ENCODE measurements at places on chromosomes 6 and 20.

GRCh38 chr6:6230286-6230685 is 90.2 kb downstream of the F13A1 start:
- no peak for DNase-seq

- no peak for DNase-seq
These were observed 2.1 kb downstream of the ZNF341 start for GRCh38 chr20:33733654-33734576.

DNA sequence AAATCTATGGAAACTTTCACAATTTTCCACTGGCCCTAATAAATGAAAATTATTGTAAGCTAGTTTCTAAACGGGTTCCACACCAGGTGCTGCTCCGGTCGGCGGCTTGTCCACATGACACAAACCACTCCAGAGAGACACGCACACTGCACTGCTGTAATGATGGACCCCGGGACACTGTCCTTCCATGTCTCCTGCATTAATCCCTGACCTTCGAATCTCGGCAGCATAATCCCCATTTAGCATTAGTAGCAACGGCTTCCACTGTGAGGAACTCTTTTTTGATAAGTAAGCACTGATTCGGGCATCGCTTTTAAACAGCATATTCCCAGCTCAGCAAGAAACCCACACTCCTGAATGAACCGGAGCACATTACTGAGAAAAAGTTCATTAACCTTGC is 43.5 kb downstream of the INSM1 start:
- no peak for DNase-seq

- no peak for DNase-seq
These were observed 3.1 kb downstream of the STK38 start for GRCh38 chr6:36544228-36544627.

- no peak for DNase-seq
These were observed 72.1 kb downstream of the NKAIN2 start for GRCh38 chr6:123875784-123876183.

DNA sequence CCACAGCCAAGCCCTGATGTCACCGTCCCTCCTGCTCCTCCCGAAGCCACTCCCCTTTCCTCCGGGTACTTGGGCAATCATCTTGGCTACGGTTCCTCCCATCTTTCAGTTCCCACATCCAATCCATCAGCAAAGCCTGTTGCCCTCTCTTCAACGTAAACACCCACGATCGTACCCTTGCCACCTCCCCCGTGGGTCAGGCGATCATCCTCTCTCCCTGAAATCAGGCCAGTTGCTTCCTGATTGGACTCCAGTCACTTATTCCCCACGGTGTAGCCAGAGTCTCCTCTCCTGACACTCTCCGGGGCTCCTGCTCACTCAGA is 44.5 kb downstream of the SULF2 start:
- DNase-seq, result no peak

DNA sequence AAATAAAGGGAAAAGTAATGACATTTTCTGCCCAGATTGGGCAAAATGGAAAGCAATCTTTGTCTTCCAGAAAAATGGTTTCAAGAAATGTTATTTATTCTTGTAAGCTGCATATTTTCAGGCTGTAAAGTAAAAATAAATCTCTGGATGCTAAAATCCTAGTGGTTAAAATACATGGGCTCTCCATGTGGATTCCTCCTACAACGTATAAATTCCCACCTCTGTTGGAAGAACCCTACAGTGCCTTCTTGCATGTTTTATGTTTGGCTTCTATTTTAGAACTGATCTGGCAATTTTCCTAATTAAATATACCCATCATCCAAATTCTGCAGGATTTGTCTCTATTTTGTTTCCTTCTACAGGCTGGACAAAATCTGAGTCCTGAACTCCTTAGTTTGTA is 528.9 kb downstream of the COL12A1 start:
- no peak for DNase-seq

DNA sequence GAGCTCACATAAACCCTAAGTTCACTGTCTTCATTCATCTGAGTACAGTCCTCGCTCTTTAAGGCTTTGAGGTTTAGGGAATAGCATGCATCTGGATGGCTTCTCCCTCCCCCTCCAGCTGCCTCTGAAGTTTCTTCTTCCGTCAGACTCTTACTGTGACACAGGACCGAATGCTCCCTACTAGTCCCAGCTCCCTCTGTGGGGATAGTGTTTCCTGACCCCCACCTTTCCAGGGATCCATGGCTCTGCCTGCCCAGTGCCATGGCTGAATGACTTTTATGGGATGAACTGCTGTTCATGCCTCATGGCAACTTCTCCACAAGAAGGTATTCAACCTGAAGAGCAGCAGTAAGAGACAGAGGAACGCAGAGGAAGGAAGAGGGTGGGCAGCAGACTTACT is 79.8 kb upstream of the EMILIN3 start:
- no peak for DNase-seq

DNA sequence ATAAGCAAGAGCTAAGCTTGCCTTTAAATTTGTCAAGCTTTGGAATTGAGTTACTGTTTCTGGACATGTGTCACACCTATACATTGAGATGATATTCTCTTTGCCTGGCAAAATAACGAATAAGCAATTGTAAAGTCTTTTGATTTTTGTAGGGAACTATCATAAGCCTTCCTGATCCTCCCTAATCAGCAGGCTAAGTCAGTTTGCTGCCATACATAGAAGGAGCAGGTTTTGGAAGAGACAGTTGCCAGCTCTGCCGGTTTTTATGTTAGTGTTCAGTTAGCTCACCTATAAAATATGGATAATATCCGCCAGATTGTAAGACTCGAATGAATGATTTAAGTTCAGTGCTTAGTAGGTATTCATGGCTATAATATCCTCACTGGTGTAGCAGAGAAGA is 34.4 kb upstream of the BCAS1 start:
- DNase-seq, result no peak

GRCh38 chr6:41693281-41694240 is 41.8 kb downstream of the TFEB start:
- DNase-seq, result no peak

- no peak for DNase-seq
These were observed 60.2 kb downstream of the CTCFL start for GRCh38 chr20:57464642-57465211.

GRCh38 chr6:155411154-155412052 is 44.2 kb downstream of the NOX3 start:
- DNase-seq, result no peak

- no peak for DNase-seq
These were observed 118.7 kb downstream of the TOX2 start for GRCh38 chr20:44033344-44033743.

DNA sequence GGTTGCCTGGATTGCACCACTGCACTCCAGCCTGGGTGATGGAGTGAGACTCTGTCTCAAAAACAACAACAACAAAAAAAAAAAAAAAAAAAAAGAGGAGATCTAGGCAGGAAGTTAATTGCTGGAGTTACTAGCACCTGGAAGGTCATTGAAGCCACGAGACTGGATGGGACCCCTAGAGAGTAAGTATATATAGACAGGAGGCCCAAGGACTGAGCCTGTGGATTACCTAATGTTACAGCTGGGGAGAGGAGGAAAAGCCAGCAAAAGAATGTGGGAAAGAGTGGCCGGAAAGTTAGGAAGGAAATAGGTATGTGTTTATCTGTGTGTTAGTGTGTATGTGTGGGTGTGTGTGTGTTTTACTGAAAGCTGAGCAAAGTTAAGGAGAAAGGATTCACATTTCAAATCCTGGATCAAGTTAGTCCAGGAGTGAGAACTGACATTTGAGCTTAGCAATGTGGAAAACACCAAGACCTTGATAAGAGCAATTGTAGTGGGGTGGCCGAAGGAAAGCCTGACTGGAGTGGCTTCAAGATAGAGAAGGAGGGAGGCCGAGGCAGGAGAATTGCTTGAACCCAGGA is 38.4 kb downstream of the ANKRD6 start:
- DNase-seq, result no peak

- no peak for DNase-seq
These were observed 482 bp downstream of the DDR1 start for GRCh38 chr6:30884521-30885480.

DNA sequence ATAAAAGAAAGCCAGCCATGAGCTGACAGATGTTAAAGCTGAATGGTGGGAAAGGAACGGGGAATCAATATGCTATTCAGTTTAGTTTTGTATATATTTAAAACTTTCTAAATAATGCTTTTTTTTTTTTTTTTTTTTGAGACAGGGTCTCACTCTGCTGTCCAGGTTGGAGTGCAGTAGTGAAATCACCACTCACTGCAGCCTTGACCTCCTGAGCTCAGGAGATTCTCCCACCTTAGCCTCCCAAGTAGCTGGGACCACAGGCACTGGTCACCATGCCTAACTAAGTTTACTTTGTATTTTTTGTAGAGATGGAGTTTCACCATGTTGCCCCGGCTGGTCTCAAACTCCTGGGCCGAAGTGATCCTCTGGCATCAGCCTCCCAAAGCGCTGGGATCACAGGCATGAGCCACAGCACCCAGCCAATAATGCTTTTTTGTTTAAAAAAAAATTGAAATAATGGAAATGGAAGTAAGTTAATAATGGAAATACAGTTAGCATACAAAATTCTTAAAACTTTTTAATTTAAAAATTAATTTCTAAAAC is 19.1 kb downstream of the EPB41L2 start:
- no peak for DNase-seq

DNA sequence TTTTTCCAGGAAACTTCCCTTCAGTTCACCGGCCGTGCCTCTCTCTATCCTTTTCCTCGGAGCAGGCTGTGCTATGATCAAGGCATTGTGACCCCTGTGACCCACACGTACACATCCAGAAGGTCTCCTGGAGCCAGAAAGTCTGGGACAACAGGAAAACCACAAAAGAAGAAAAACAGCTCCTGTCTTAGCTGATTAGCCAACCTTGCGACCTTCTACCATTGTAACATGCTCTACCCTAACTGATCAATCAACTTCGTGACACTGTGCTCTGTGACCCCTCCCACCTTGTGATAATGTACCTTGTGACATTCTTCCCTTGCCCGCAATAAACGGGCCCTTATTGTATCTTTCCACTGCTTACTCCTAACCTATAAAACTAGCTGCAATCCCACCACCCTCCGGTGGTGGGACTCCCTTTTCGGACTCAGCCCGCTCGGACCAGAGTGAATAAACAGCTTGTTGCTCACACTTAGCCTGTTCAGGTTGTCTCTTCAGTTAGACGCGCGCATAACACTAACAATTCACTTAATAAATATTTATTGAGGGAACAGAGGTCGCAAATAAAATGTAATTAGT is 24.2 kb downstream of the ZNF311 start:
- peak; percentile 71 for DNase-seq

DNA sequence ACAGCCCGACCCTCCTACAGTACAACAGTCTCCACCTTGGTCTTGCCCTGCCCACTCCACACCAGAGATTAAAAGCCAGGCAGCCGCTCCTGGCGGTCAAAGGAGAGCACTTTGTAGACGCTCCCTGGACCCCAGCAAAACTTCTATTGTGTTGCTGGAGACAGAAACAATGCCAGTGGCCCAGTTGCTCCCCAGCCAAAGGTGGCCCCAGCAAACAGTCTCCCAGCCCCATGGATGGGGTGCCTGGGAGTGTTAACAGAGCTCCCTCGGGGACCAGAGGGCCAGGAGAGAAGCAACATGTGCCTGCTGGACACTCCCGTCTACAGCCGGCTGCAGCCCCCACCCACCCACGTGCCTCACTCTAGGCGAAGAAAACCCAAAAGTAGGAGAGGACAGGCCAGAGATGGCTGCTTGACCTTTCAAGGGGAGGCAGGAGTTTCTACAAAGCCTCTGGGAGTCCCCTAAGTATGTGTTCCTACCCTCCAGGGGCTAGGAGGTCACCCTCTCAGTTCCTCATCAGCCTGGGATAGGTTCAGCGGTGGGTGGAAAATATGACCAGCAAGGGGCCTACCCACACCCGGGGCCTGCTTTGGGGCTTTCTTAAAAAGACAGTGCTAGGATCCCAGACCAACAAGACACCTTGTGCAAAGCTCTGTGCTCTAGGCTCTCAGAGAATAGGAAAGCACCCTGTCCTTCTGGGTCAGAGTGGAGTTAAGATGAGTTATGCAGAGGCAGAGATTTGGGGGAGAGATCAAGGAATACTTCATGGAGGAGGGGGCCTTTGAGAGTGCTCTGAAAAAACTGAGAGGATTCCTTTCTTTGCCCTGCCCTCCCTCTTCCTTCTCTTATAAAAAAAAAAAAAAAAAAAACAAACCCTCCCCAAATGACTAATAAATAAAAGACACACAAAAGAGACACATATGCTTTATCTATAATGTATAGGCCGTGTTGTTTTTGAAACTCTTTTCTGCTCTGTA is 19.0 kb upstream of the PREX1 start:
- DNase-seq, result no peak
